NCI-H345 (cell line): ENCODE measurements at places on chromosomes 4 and X.

- DNase-seq = no peak
These were observed 90.6 kb upstream of the AFAP1 start for GRCh38 chr4:8030121-8030781.

- no peak for DNase-seq
These were observed 133.3 kb upstream of the RAI2 start for GRCh38 chrX:17994429-17994828.

GRCh38 chr4:137378393-137378792 lies 153.9 kb downstream of the PCDH18 start:
- no peak for DNase-seq

- DNase-seq = no peak
These were observed 160.9 kb downstream of the SH2D1A start for GRCh38 chrX:124507246-124507645.

DNA sequence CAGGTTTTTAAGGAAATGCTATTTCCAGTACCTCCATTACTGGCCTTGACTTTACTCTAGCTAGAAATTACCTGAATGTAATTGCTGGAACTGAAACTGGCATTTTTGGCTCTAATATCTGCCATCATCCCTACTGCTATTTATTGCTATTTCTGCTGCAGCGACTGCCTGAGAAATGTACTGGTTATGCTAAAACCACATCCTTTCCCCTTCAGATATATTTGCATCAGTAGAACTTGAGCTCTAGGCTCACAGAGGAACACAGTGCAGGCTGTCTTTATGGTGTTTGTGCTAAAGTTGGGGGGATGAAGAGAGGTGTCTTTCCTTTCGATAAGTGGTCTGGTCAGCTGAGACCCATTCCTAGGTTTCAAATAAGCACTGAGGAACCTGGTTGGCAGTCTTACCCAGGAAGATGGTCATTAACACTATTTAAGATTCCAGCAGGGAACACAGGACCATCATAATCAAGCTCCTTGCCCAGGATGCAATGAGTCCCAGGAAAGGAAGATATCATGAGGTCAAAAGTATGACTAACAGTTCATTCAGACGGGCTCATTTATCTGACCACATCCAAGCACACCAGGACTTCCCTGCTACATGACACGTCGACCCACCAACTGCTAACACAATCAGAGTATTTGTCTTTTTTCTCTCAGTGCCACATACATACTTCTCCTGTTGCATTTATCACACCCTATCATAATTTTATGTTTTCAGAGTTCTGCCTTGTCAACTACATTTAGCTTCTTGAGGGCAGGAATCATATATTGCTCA lies 137.4 kb downstream of the GABRA3 start:
- DNase-seq = no peak

GRCh38 chrX:102808336-102808735 lies 87.8 kb downstream of the GPRASP3 start:
- no peak for DNase-seq

- no peak for DNase-seq
These were observed 163.6 kb upstream of the FAT1 start for GRCh38 chr4:186887291-186887700.

GRCh38 chr4:162727232-162727631 lies 439.5 kb downstream of the NAF1 start:
- DNase-seq = no peak

- no peak for DNase-seq
These were observed 67.0 kb downstream of the FAM13A start for GRCh38 chr4:88989990-88990389.

GRCh38 chr4:30413915-30414314 lies 306.3 kb upstream of the PCDH7 start:
- no peak for DNase-seq

GRCh38 chr4:162163892-162164759 lies at the start of gene FSTL5:
Gene FSTL5, minus strand, starts transcription at chr4:162164000. Its CDS starts 52,604 bp downstream, at chr4:162111396.
- no peak for DNase-seq

DNA sequence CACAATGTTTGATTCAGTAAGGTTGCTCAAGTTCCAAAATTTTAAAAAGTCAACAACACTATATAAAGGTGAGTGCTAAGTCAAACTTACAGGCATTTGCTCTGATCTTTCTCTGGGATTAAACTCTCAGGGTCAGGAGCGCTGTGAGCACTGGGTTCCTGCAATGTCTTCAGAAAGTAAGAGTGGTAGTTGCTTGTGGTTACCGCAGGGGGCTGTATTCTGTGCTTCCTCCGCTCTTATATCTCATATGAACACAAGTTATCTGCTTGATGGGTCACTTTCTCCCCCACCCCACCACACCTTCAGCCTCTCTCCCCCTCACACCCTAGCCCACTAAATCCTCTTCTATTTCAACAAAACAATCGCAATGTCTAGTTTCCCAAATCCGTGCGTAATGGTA lies 116.4 kb upstream of the IGSF1 start:
- DNase-seq = no peak

DNA sequence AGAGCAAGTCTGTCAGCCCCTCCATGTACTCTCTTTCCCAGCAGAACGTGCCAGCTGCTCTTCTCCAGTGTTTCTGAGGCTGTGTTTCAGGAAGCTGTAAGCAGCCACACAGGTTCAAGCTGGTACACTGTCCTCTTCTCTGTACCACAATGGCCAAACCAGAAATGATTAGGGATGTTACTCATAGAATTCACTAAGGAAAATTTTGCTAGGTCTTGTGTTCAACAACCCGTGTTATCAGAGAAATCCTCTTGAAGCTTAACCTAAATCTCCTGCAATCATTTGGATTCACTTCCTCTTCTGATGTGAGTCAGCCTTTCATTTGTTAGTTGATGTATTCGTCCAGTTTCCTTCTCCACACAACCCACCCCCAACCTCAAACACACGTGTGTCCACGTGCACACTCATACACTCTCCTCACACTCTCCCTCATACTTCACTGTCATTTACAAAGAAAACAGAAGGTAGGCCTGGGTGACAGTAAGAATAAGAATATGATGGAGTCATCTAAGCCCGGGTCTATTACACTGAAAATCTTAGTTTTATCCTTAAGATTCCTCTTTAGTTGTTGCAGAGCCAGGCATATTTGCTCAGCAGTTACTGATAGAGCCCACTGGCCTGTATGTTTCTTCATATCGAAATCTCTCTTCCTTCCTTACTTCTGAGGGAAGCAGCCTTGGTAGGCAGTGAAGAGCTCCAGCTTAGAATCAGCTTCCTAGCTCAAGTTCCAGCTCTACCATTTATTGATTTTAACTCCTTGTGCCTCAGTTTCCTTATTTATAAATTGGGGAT lies 63.4 kb downstream of the DCUN1D4 start:
- DNase-seq = no peak

- no peak for DNase-seq
These were observed 21.7 kb upstream of the KIAA0232 start for GRCh38 chr4:6760865-6761264.

DNA sequence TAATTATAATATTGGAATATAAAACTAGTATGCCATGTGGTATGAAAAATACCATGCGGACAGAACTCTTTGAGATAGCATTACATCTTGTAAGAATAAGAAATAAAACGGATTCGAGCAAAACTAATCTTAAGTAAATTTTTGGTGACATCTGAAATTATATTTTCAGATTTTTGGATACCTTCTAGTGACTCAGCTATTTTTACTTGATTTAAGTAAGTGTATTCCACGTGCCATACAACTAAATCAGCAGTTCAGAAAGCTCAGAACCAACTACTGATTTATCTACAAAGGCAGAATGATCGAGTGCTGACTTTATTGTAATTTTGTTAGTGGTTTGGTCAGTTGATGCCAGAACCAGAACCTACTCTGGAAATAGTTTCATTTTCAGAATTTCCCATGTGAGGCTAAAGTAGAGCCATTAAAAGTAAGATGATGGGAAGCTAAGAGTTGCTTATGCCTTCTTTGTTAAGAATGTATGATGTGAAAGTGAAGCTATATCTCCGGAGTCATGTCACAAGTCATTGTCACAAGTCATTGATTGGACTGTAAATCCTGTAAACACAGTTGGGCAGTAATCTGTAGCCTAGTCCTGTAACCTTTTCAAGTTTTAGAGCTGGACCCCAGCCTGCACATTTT lies 4.0 kb downstream of the ING2 start:
- no peak for DNase-seq
